Astrocyte (in vitro differentiated cells and primary cell): ENCODE measurements at places on chromosomes 6 and 20. TPM values are rescaled to one million over a fixed set of nuclear protein-coding genes. Genes with fewer than 3 reads are reported as not detected.
A peak's percentile ranks its signal among the peaks of the same experiment; 100 is the strongest.

TREM1 gene
- 0.20 and 0.58 TPM in 2 replicates for total RNA-seq

CLVS2 gene
- total RNA-seq: not detected in 2 replicates

TRDN gene
- not detected in 2 replicates for total RNA-seq

EPHA7 gene
- 0.55 and 0.82 TPM in 2 replicates for total RNA-seq

MCHR2 gene
- not detected in 2 replicates for total RNA-seq

BTNL2 gene
- total RNA-seq: not detected in 2 replicates

SIGLEC1 gene
- total RNA-seq: not detected in 2 replicates

NKX2-4 gene
- not detected in 2 replicates for total RNA-seq

KCNS1 gene
- total RNA-seq: 2.2 and 2.3 TPM in 2 replicates

COL19A1 gene
- total RNA-seq: 0.10 and 0.18 TPM in 2 replicates

LAMA2 gene
- 1.7 and 1.8 TPM in 2 replicates for total RNA-seq

RWDD2A gene
- total RNA-seq: 4.7 and 4.9 TPM in 2 replicates

PI16 gene
- not detected in 2 replicates for total RNA-seq

NOL4L gene
- 35.5 and 43.0 TPM in 2 replicates for total RNA-seq

RBM39 gene
- total RNA-seq: 204 and 208 TPM in 2 replicates

THEMIS gene
- 0.07 TPM in 1 of 2 replicates, not detected in the other for total RNA-seq

OOEP gene
- not detected in 2 replicates for total RNA-seq

BMP2 gene
- 4.7 and 9.2 TPM in 2 replicates for total RNA-seq

FKBP1C gene
- 0.32 and 0.58 TPM in 2 replicates for total RNA-seq

- DNase-seq: peak; percentile 60
These were observed 21.0 kb upstream of the PDE7B start for GRCh38 chr6:135830452-135830881.

DNA sequence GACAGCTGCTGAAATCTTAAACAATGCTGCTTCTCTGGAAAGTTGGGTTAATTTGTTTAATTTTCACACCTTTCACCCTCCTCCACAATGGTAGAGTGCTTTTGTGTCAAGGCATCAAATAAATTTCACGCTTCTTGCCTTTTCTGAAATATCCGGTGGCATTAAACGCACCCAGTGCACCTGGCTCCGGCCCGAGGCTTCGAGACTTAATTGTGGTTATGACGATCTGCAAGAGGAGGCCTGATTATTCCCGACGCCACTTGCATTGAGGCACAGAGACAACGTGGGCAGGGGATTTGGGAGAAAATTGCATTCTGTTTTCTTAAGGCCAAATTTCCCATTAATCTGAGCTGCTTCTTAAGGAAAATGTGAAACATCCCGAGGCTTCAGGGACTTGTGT lies 152.2 kb downstream of the CDH4 start:
- DNase-seq: no peak

- DNase-seq: no peak
These were observed 223.3 kb downstream of the TMEM242 start for GRCh38 chr6:157099912-157100593.

DNA sequence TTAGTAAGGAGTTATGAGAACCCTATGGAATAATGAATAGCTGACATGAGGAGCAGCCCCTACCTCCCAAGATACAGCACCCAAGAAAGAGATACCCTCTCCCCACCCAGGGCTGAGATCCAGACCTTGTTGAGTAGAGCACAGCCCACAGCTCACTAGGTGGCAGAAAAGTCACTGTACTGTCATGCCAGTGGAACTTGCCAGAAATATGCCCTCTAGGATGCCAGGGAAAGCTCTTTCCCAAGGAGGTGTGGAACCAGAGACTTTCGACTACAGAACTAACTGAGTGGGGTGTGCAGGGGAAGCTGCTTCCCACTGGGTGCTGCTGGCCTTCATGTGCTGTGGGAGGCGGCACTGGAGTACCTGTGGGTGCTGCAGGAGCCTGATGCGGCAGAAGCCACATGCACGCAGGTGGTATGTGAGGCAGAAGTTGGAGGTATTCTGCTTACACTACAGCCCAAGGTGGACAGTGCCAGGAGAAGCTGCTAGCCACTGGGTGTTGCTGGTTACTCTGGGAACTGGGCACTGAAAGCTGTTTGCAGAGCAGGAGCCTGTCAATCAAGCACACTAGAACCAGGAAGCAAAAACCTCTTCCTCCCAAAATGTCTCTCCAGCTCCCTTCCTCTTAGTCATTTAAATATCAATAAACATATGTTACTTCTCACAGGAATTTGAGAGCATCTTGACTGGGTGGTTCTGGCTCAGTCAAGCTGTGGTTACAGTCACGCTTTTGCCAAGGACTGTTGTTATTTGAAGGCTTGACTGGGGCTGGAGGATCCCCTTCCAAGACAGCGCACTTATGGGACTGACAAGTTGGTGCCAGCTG lies 17.8 kb downstream of the ARMC12 start:
- no peak for DNase-seq

DNA sequence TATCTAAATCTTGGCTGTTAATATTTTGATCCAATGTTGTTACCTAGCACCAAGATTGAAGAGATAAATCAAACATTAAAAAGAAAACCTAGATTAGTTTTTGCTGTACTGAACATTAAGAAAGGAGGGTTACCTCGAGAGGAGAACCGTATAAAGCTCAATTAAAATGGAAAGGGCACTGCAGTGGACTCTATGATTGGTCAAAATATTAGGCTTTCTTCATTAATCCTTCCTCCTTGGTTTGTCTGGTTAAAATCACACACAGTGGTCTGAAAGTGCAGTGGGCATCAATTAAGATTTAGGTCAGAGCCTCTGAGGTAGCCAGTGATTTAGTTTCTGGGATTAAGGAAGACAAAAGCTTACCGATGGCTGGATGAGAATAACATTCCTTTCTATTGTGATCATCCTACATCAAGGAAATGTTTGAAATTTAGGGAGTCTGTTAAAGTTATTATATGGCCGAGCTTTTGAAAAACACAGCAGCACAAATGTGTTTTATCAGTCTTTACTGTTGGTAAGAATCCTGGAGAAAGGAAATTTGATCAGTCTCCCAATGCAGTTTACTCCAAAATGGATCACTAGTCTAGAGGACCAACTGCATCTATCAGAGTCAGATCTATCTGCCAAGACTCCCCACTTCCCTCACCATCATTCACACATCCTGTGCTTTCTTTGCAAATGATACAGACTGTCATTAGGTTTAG lies 134.6 kb upstream of the NEDD9 start:
- peak; percentile 61 for DNase-seq

GRCh38 chr6:135390458-135390857 lies 107.1 kb downstream of the AHI1 start:
- no peak for DNase-seq

DNA sequence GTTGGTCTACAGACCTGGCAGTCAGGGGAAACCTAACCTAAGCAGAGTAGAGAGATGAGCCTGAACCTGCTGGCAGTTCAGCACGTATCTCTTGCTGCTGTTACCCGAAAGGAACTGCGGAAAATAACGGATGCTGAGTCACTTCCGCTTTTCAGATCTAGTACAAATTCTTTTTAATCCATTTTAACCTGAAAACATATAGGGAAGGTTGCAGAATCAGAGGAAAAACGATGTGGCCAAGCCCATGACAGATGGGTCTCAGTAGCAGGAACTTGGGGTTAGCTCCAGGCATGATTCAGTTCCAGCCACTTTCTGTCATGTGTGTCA lies 351.9 kb upstream of the PRND start:
- DNase-seq: no peak

- peak; percentile 51 for DNase-seq
These were observed 17.7 kb downstream of the MYLIP start for GRCh38 chr6:16146527-16146955.

DNA sequence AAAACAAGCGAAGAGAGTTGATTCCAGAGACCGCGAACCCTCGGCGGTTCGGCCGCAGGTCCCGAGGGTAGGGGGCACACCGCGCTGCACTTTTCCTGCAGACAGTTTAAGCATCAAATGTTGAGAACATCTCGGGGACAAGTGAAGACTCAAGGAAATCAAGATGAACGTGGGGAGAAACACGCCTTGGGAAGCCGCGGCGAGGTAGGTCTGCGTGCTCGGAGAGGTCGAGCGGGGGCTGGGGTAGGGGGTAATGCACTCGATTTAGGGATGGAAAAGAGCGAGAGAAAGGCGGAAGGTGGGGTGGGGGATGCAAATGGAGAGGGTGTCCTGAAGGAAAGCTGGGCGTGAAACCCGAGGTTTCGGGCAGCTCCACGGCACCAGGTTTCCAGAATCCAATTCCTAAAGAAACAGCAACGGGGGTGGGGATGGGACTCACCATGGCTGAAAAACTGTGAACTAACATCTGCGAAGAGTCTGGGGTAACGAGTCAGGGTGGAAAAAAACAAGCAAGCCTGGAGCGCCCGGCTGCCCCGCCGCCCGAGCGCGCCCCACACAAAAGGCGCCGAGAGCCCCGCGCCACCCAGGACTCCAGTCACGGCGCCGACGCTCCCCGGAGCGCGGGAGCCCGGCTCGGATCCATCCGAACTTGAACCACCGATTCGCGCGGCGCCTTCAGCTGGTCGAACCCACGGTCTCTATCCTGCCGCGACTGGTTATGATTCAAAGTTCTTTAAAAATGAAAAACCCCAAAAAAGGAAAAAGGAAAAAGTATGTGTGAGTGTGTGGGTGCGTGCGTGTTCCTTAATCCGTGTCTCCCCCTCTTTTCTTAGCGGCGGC lies 3.5 kb downstream of the TFAP2A start:
- no peak for DNase-seq

GRCh38 chr6:7060769-7061516 lies 46.8 kb upstream of the RREB1 start:
- no peak for DNase-seq

GRCh38 chr6:18214003-18214402 lies 50.3 kb downstream of the DEK start:
- DNase-seq: no peak

DNA sequence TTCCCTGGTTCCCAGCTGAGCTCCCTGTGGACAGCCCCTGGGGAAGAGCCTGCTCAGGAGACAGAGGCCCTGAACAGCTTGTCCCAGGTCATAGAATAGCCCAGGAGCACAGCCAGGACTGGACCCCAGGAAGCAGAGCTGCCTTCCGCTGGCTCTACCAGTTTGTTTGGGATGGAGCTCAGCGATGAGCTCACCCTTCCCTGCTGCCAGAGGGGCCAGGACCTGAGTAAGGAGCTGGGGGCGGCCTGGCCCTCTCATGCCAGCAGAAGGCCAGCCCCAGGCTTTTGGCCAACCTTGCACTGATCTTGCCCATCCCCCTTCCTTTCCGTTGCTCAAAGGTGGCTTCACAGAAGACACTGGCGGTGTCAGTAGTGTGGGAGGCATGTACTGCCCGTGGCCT lies 17.5 kb downstream of the MMP24OS start:
- no peak for DNase-seq

DNA sequence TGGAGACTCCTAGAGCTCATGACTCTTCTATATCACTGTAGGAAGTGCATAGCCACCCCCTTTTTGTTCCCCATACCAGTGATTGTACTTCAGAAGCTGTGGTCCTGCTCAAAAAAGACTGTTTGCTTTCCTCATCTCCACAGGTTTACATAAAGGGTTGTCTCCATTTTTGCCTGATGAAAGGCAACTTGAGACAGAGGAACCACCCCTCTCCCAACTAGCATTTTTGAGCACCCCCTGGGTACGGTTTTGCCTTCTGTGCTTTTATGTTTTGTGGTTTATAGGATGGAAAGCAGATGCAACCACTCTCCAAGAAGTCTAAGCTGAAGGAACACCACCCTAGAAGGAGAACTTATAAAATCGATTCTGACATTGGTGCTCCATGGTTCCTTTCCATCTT lies 127.7 kb upstream of the SUPT3H start:
- no peak for DNase-seq

DNA sequence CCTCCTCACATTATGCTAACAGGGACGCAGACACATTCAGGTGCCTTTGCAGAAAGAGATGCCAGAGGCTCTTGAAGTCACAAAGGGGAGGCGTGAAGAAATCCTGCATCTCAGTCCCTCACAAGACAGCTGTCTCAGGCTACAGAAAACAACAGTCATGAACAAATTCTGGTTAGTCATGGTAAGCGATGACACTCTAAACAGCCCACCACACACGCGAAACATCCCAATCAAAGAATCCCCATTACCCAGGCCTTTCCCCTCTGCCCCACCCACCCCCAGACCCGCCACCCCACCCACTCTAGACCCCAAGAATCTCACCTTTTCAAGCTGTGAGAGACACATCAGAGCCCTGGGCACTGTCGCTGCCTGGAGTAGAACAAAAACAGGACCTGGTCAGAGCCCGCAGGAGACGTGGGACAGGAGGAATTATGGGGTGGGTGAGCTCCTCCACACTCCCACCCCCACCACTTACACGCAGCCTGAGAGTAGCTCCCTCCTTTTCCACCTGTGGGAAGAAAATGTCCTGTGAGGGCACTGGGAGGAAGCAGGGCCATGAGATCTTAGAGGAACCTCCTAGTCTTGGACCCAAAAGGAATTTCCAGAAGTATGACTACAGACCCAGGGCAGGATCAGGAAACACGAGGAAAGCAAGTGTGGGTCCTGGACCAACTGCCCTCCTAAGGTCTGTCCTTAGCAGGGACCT lies 2.7 kb downstream of the HLA-B start:
- no peak for DNase-seq

DNA sequence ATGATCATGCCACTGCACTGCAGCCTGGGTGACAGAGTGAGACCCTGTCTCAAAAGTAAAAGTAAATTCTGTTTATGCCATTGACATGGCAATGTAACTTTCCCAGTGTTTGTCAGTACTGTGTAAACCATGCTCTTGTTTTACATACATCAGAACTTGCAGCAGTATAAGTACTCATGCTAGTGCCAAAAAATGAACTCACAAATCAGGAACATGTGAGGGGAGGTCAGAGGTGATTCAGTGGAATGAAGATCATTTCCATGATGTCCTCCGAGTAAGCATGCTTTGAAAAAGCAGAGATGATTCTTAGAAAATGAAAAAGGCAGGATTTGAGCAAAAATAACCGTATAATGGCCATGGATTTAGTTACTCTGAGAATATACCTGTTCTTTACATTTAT lies 81.9 kb downstream of the ANKS1A start:
- DNase-seq: peak; percentile 31

DNA sequence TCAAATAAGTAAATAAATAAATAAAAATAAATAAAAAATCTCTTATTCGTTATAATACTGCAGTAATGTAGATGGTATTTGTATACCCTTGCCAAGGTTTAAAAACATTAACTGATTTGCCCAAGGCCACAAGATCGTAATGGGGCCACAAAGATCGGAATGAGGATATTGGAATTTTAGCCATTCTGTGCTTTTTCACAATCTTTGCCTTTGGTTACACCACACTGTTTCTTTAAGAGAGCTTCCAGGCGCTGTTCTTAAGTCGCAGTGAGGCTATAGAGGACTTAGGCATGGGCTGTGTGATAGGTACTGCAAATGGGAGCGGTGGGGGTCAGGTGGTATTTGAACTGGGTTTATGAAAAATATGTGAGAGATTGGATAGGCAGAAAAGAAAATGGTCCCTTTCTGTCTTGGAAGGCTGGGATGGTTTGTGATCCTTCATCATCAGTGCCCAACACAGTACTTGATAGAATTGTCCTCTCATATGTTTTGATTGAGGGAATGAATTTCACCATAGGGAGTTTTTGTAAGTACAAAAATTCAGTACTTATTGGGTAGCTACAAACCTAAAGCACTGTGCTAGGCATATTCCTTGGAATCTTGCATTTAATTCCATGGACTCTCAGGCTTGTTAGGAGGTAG lies 1.4 kb downstream of the NUS1 start:
- no peak for DNase-seq

- DNase-seq: no peak
These were observed 281.0 kb downstream of the CDC5L start for GRCh38 chr6:44668391-44668930.

GRCh38 chr6:90044833-90045381 lies 150.6 kb downstream of the GJA10 start:
- peak; percentile 95 for DNase-seq

GRCh38 chr6:43695967-43696291 lies 8.3 kb upstream of the MRPS18A start:
- DNase-seq: no peak
